ENCODE measurements at places on chromosomes 4 and X.

- DNase-seq: no peak
These were observed 71.2 kb downstream of the SNX25 start for GRCh38 chr4:185280608-185281007.

- no peak for DNase-seq
These were observed 60.5 kb upstream of the TSPAN7 start for GRCh38 chrX:38500866-38501265.

DNA sequence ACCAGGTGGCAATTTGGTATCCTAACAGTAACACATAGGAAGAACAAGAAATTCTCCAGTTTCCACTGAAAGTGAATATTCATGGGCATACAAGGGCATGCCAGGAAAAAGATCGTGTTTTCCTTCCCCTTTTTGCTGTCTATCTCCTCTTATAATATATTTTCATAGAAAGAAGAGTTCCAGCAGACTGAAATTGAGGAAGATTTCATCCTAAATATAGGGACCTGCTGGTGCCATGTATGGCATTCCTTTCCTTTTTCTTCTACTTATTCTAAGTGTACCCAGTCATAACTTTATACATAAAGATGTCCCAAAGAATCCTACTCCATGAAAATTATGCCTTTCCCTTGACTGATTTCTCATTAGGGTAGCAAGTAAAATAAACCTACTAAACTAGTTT, 40.8 kb upstream of the KCNIP4 start:
- no peak for DNase-seq

DNA sequence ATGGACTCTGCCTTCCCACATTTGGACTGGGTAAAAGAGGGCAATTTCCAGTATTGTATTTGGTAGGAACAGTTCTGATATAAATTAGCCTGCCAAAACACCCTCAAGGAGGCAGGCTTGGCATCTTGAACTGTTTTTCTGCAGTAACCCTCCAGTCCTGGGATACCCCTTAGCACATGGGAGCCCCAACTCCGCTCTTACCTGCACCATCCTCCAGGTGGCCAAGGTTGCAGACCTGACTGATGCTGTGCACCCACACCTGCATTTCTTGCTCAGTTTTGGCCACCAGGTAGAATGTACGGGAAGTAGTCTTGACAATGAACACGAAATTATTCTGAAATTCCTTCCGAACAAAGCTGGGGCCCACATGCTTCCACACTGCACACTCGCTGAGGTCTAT, 35.1 kb downstream of the GAB3 start:
- no peak for DNase-seq

DNA sequence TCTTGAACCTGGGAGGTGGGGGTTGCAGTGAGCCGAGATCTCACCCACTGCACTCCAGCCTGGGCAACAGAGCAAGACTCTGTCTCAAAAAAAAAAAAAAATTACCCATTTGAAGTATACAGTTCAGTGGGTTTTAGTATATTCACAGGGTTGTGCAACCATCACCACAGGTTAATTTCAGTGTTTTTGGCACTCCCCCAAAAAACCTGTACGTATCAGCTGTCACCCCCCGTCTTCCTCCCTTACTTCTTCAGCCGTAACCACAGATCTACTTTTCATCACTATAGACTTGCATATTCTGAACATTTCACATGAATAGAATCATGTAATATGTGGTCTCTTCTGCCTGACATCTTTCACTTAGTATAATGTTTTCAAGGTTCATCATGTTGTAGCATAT, 11.7 kb upstream of the PTTG2 start:
- DNase-seq: no peak

DNA sequence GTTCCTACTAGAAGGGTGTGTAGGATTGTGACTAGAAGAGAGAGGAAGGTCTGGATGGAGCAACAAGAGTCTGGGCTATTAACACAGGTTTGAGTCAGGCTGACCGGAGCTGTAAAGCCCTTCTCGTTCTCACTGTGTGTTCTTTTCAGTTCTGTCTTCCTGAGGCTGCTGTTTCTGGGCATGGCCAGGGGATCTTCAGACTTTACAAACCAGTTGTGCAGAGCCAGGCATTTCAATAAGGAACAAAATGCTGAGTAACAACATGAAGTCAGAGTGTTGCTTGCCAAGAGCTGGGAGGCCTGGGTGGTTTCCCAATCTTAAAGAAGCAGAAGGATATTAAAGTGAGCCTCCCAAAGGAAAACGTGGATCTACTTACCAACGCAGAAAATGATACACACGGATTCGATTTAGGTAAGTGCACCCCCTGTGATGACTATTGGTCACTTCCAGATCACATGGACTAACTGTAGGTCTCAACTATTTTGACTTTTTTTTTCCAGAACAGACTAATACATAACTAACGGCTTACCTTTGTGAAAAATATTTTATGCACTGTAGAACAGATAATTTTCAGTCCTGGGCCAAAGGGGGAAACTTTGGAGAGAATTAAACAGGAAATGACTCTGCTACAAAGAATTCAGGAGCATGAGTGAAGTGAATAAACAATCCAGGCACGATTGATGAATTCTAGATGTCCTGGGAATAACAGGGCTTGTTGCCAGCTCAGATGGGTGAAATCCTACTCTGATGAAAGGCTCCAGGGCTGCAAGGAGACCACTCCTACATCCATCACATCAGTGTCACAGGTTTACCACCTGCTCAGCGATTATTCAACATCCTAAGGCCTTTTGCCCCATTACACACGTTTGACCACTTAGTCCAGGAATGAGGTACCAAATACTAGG, 94.5 kb downstream of the ANXA3 start:
- no peak for DNase-seq

GRCh38 chr4:178081176-178081575, 638.9 kb upstream of the AGA start:
- no peak for DNase-seq

DNA sequence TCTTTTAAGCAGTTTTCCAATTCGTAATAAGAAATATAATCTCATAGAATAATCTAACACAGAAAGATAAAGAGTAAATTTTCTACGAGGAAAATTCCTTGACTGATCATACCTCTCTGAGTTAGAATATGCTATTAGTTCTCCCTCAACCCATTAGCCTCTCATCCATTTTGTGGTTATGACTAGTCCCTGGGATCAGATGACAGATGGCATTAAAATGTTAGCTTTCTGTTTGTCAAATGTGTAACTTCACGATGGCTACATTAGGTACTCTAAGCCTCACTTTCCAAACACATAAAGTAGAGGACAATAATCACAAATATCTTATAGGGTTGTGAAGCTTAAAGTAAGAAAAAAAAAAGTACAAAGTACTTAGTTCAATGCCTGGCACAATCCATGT, 112.2 kb downstream of the ZAR1 start:
- no peak for DNase-seq

- DNase-seq: no peak
These were observed 18.2 kb downstream of the ATP1B4 start for GRCh38 chrX:120379937-120380681.

DNA sequence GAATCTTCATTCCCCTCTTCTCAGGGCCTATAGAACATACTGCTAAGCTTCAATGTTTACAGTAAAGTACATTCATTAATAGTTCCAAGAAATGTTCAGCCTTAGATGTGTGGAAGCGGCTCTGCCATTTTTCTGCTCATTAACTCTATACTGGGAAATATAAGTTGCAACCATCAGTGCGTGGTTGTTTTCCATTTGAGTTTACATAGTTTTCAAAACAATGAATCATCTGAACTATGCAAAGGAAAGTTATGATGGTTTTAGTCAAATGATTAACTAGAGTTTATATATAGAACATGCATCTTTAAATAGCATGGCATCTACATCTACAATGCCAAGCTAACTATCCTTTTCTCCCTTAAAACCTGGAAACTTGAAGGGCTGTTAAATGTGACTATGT, 29.6 kb downstream of the LEF1 start:
- DNase-seq: no peak

GRCh38 chrX:43525901-43526610, 130.0 kb upstream of the MAOA start:
- DNase-seq: no peak

DNA sequence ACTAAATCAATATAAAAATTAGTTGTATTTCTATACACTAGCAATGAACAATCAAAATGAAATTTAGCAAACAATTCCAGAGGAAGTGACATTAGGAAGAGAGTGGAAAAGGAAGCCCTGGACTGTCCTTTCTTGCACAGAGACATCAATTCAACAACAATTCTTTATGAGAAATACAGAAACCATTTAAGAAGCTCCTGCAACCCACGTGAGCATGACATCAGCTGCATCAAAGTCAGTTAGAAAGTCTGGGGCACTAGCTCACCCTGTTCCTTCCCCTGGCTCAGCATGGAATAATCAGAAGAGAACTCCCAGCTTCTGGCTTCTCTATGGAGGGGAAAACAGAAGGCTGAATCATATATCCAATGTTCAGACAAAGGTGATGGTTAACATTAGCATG, 48.6 kb upstream of the STARD8 start:
- DNase-seq: no peak

DNA sequence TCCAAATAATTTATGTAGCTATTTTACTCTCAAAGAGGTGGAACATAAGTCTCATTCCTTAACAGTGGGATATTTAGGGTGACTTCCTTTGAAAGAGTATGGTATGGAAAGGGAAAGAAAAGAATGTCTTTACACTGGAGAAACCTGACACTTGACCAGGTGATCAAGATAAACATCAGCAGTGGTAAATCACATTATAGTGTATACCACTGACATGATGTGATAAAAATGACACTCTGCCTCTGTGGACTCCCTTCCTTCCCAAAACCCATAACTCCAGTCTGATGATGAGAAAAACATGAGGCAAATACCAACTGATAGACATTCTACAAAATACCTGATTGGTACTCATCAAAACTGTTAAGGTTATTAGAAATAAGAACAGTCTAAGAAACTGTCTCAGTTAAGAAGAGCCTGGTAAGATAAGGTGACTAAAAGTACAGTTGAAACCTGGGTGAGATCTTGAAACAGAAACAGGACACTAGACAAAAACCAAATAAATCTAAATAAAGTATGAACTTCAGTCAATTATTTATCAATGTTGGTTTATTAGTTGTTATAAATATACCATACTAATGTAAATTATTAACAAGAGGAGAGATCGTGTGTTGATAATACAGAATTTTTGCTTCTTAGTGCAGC, 144.2 kb upstream of the PCDH18 start:
- no peak for DNase-seq

- DNase-seq: no peak
These were observed 5.6 kb downstream of the CETN2 start for GRCh38 chrX:152824841-152825374.

All from CD4-positive, alpha-beta T cell treated with Interleukin-4 for 4 hours (primary cell).